ENCODE measurements at places on chromosomes 7 and 10.

GRCh38 chr10:13338390-13339110, 9.5 kb downstream of the SEPHS1 start:
- DNase-seq, result no peak

DNA sequence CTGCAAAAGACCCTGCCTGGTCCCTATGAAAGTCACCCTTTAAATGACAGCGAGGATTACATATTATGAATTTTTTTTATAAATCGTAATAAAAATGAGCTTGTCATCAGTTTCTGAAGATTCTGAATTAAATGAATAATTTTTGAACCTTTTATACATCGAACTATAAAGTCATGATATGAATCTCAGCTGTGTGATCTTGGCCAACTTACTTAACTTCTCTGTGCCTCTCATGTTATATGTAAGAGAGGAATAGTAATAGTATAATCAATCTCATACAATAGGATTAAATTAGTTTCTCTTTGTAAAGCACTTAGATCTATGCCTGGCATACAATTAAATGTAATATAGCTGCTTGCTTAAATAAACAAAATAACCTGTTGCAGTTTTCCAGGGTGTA, 5.3 kb upstream of the ATOH7 start:
- DNase-seq, result no peak

- DNase-seq, result peak; percentile 44
These were observed 8.5 kb upstream of the C10orf105 start for GRCh38 chr10:71727738-71728737.

- DNase-seq, result no peak
These were observed 206.9 kb downstream of the PTEN start for GRCh38 chr10:88070080-88070880.

DNA sequence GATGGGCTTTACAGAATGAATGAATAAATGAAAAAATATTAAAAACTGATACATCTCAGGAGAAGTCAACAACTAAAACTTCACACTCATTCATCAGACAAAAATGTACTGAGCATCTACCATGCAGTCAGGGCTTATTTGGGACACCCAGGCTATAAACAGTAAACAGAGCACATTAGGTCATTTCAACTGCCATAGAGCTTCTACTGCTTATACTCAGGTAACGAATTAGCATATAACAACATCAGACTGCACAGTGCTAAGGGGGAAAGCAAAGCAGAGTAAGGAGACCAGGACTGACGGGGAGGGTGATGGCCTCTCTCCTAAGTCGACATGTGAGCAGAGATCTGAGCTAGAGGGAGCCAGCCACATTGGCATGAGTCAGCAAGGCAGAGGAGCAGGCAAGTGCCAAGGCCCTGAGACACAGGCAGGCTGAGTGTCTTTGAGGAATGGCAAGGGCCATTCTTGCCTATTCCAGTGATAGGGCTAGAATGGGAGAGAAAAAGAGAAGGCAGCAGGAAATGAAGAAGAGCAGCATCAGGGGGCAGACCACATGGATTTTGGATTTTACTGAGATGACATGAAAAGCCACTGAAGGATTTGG, 528.9 kb downstream of the PARD3 start:
- DNase-seq, result no peak

- no peak for DNase-seq
These were observed 19.8 kb downstream of the TSPAN13 start for GRCh38 chr7:16773326-16773725.

DNA sequence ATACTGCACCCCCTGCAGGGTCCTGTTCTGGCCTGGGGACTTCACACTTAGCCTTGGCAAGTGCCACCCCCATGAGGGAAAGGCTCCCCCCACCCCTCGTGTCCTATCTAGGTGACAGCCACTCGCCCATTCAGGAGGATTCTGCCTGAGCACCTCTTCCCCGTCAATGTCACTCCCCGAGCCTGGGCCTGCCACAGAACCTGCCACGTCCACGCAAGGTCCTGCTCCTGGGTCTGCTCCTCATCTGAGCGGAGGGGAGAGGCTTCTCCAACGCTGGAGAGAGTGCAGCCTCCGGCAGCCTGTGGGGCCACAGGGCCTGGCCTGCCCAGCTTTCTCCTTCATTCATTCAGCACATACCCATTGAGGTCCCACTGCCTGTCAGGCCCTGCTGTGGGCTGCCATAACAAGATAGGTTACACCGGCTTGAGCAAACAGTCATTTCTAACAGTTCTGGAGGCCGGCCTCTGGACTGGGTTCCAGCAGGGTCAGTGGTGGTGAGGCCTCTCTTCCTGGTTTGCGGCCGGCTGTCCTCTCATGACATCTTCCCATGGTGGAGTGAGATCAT, 92.0 kb upstream of the RET start:
- no peak for DNase-seq

DNA sequence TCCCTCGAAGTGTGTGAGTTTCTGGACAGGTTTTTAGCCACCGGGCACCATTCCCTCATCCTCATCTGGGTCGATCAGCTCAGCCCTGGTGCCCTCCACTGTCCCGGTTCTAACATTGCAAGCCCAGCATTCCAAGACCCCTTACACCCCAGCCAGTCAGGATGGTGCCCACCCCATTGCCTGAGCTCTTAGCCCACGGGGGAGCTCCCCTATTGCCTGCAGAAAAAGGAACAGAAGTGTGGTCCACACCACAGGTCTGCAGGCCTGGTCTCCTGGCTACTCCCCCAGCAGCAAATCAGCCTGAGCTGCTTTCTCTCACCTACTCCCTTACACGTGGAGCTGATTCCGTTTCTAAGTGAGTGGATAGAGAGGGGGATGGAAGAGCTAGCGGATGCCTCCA, 4.8 kb downstream of the CALML5 start:
- DNase-seq, result no peak

- DNase-seq, result no peak
These were observed 12.8 kb downstream of the PRKAG2 start for GRCh38 chr7:151864081-151864480.

DNA sequence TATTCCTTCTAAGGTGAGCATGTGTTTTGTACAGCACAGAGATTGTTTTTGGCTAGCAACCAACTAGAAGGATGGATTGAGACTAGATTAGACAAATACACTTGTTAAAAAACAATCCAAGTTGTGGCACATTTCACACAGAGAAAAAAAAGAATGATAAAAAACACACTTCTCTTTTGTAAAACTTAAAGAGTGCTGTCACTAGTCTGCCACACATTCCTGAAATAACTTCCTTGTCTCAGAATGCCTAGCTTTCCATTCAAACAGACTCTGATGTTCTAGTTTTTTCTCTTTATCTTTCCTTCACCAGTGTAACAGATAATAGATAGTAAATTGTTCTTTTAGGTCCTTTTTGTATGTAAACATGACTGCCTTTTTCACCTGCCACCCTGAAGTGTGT, 11.4 kb downstream of the DLD start:
- no peak for DNase-seq

DNA sequence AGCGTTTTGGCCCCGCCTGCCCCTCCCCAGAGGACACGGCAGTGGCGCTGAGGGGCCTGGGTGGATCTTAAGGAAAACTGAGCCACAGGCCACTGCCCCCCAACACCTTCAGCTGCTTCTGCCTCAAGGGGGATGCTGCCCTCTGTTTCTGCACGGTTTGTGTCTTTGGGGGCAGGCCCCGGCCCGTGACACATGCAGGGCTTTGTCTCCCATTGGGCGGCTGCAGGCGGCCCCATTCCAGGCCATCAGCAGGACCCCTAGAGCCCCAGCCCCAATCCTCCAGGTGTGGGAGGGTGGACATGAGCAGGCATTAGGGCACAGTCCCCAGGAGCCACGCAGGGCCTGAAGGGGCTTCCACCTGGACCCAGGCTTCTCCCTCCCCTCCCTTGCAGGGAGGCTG, 25.3 kb upstream of the PPP2R2D start:
- DNase-seq, result no peak

DNA sequence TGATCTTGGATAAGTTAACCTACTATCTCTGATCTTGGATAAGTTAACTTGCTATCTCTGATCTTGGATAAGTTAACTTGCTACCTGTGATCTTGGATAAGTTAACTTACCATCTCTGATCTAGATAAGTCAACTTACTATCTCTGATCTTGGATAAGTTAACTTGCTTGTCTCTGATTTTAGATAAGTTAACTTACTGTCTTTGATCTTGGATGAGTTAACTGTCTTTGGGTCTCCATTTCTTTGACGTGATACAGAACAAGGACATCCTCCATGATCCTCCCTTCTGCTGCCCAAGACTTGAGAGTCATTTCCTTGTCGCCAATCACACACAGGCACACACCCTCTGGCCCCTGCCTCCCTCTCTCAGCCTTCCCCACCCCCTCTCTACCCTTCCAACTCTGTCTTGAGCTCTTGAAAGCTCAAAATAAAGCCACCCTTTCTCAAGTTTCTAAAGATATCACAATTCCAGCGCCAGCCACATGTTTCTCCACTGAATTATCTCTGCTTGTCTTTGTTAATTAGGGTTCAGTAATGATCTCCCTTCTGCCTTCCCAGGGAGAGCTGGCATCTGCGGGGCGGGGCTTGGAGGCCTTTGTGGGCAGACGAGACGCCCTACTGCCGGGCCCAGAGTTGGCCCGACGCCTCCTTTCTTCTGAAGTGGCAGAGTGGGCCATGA, 85.1 kb upstream of the GTF2I start:
- no peak for DNase-seq

DNA sequence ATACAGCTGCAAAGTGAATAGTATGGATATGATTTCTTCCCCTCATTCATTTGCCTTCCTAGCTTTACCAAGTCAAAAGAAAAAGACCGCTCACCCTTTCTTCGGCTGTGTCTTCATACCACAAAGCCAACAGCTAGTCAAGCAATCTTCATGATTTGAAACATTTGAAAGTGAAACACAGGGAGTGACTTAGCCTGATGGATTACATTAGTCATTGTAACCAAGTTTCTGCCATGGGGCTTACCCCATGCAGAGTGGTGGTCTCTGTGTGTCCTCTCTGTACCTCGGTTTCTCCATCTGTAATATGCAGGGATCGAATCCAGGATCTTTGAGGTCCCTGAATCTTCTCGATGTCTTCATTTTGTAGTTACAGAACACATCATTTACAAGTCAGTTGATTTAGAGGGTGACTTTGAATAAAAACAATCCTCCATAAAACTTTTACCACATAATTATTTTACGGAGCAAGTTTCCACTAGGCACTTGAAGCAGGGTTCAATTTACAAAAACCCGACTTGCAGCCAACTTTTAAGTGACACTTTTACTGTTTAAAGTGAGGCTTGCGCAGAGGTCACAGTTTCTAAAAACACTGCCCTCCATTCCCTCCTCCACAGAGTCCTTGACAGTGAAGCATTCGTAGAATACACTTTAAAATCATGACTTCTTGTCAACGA, 2.2 kb upstream of the LGI1 start:
- DNase-seq, result no peak

GRCh38 chr10:176677-177076, 41.4 kb downstream of the ZMYND11 start:
- no peak for DNase-seq

DNA sequence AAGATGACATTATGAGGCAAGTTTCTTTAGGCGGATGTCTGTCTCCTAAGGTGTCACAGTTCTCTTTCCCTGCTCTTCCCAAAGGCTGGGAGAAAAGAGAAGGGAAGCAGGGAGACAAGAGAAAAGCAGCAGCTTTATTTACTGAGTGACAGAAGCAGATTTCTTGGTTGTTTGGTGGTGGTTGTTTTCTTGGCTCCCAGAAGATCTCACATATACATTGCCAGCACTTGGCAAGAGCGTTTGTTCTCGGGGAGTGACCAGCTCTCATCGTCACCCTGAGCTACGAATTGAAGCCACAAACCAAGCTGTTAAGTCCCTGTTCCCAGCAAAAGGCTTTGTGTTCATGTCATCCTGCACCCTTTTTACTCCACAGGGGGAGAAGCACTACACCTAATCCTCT, 11.4 kb downstream of the CDHR3 start:
- DNase-seq, result no peak

- DNase-seq, result no peak
These were observed 86.1 kb downstream of the FAM107B start for GRCh38 chr10:14688606-14689005.

GRCh38 chr7:87036985-87037384, 22.5 kb downstream of the ELAPOR2 start:
- no peak for DNase-seq

GRCh38 chr7:1193593-1194424, 33.8 kb upstream of the ZFAND2A start:
- peak; percentile 32 for DNase-seq

- no peak for DNase-seq
These were observed 50.4 kb upstream of the C7orf33 start for GRCh38 chr7:148540041-148540738.

GRCh38 chr7:158705234-158705850, 738 bp upstream of the NCAPG2 start:
- no peak for DNase-seq

DNA sequence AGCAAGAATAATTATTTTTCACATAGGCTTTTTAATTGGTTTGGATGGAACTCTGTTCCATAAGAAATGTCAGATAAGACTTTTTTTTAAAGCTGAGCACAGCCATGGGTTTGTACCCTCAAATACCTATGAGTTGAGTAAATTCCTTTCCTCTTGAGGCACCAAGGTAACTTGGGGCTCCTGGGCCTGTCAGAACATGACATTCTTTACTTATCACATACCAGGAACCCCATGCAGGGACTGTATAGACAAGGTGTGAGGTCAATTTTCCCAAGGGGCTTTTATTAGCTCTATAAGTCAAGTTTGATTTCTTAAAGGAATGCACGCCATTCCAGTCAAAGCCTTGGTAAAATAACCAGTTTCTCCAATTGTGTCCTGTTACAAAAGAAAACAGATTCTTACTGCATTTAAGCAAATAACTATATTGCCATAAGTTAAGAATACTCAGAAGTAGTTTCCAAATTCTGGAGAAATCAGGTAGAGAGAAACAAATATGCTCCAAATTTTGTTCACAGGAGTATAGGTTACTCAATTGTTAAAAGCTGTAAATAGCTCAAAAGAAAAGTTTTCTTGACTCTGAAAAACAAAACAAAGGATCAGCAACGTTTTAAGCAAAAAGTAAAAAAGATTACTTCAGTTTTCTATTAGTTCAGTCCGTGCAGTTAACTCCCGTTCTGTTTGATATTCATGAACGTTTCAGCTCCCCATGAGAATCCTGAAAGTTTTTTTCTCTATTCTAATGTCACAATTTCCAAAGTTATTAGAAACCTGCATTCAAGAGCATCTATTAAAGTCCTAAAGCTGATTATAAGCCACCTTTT, 167.5 kb upstream of the NAMPT start:
- DNase-seq, result no peak

DNA sequence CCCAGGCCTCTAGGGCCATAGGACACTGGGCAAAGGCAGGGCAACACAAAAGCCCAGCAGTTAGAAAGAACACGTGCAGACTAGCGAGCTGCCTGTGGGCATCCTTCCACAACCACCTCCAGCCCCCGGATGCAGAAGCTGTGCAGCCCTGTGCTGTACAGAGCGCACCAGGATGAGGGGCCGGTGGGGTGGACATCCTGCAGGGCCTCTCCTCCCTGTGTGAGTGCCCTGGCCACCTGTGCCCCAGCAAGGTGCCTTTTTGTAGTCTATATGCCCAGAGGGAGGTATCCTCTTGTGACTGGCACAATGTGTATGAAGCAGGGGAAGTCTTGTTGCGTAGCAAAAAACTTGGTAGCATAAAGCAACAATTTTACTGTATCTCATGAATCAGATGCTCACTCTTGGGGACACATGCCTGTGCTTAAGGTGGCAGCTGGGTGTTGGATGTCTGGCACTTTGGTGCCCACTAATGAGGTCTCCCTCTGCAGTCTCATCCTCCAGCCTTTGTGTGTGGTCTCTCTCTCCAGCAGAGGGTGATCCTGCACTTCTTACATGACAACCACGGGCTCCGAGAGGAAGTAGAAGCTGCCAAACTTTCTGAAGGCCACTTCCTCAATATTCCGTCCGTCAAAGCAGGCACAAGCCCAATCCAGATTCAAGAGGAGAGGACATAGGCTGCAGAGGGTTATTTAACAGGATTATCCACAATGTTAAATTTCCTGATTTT, 8.7 kb downstream of the NCAPG2 start:
- DNase-seq, result peak; percentile 34
